Posterior vena cava (tissue), 2 donors: ENCODE measurements at places on chromosomes 7 and 10. TPM values are rescaled to one million over a fixed set of nuclear protein-coding genes. Genes with fewer than 3 reads are reported as not detected.

DNA sequence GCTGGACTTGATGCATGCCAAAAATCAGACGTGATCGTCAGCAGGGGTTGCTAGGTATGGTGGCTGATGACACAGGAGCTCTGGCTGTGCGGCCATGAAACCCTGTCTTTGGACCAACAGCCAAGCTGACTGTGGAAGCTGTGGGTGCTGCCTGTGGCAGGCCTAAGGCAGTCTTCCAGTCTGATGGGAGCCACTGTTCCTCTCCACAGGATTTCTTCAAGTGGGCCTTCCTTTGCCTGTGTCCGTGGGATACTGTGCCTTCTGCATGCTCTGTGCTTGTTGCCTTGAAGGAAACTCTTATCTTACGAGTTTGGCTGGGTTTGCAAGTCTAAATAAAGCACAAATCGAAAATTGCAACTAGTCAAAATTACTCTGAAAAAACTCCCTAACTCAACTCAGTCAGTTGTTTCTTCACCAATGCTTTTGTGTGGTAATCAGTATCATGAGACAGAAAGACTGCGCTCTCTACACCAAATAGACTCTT is 101.9 kb upstream of the PDLIM1 start:
- DNase-seq, result peak; percentile 35

DNA sequence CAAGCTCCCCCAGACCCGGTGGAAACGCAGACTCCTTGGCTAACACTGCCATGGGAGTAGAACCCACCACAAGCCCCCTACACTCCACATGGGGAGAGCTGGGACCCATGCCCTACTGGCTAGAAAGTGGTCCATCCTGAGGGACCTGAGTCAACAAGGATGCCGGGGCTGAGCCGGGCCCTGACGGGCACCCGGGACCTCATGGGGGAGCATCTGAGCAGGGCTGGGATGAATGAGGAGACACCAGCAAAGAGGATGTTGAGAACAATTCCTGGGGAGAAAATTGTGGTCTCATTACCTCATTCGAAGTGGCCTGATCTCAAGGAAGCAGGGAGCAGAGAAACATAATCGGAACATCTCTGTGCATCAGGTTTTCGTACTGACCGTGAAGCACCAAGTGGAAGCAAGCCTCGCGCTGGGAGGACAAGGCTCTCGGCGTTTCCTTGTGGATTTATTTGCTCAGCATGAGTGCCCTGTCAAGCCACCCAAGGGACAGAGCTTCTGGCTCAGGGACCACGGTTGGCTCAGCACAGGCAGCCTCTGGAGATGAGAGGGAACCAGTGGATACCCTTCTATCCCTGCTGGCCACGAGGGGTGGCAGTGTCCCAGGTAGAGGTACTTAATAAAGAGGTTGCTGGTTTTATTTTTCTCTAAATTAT is 132.2 kb upstream of the FAM20C start:
- peak; percentile 52 for DNase-seq

GRCh38 chr10:80274396-80275134 is 14.9 kb downstream of the MAT1A start:
- no peak for DNase-seq

- no peak for DNase-seq
These were observed 22.6 kb downstream of the TES start for GRCh38 chr7:116232920-116233319.

- no peak for DNase-seq
These were observed 23.3 kb downstream of the AVL9 start for GRCh38 chr7:32518534-32519140.

GRCh38 chr7:44277851-44278250 is 47.5 kb downstream of the CAMK2B start:
- peak; percentile 77 for DNase-seq

Gene ZNF736
- 15.7 TPM for total RNA-seq

Gene TYW1
- 9.4 TPM for total RNA-seq

Gene IDI2
- not detected for total RNA-seq

DNA sequence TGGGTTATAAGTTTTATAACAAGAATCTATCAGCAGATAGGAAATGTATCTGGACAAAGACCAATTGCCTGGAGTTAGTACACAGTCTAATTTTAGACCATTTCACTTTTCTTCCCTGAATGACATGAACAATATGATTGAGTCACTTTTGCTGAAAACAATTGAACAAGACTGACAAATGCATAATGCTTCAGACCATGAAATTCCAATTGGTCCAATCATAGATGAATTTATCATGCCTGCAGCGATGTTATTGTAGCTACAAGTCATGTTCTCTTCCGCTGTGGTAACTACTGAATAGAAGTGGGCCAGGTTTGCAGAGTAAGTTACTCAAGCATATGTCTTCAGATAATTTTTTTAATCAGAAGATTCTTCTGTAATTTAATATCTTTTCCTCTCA is 73.4 kb downstream of the VSTM2A start:
- no peak for DNase-seq

- DNase-seq, result peak; percentile 83
These were observed 3.1 kb upstream of the HOXA9 start for GRCh38 chr7:27168265-27168947.

- no peak for DNase-seq
These were observed 99.8 kb downstream of the PTN start for GRCh38 chr7:137243741-137244140.

DNA sequence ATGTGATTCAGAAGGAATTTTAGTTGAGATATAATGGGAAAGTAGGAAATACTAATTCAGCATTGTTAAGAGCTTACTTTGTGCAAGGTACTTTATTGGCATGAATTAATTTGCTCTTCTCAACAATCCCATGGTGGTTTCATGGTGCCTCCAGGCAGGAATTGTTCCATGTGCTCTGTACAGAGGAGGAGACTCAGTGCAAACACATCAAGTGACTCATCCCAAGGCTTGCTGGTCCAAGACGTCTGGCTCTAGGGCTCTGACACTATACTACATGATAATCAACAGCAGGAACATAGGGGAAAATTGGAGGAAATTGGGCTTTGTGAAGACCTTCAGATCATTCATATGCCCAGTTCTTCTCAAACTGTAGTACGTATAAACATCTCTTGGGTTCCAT is 66.5 kb upstream of the PRKG1 start:
- DNase-seq, result no peak

Gene AZGP1
- 1.2 TPM for total RNA-seq
